Stimulated activated CD4-positive, alpha-beta T cell treated with anti-CD3 and anti-CD28 coated beads, Interleukin-12 subunit alpha, Interleukin-12 subunit beta, amount 100 ng/mL, for 48 hours (primary cell): ENCODE measurements at places on chromosomes 1 and 21.

GRCh38 chr1:156803086-156803851, 13.4 kb downstream of the SH2D2A start:
- DNase-seq: no peak

- no peak for DNase-seq
Measured at GRCh38 chr1:50913954-50914353, 46.1 kb downstream of the FAF1 start.

- DNase-seq: no peak
Measured at GRCh38 chr1:186904361-186904760, 75.6 kb downstream of the PLA2G4A start.

DNA sequence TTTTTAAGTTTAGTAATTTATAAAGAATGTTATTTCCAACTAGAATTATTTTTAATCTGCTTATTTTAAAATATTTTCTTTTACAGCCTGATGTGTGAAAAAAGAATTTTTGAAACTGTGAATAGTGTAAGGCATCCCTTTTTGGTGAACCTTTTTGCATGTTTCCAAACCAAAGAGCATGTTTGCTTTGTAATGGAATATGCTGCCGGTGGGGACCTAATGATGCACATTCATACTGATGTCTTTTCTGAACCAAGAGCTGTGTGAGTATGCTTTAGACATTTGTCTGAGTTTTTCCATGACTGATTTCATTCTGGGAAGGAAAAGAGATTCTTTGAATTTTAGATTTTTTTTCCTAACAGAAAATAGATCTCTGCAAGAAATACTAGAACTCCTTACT, 77.9 kb downstream of the GTF2B start:
- no peak for DNase-seq

DNA sequence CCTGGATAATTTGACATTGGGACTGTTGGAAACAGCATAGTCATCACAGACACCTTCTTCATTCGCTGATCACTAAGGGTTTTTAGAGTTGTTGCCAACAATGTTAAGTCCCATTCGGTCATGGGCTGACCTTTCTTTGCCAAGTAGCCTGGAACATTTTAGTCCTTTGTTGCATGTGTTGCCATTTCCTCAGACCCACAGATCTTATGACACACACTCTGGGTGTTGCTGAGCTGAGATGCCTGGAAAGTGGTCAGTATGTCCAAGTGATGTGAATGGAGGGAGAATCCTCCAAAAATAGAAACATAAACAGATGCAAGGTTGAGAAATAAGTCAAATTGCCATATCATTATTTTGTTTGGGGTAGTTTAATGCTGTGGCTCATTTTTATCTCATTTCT, 61.5 kb upstream of the GJA5 start:
- no peak for DNase-seq

DNA sequence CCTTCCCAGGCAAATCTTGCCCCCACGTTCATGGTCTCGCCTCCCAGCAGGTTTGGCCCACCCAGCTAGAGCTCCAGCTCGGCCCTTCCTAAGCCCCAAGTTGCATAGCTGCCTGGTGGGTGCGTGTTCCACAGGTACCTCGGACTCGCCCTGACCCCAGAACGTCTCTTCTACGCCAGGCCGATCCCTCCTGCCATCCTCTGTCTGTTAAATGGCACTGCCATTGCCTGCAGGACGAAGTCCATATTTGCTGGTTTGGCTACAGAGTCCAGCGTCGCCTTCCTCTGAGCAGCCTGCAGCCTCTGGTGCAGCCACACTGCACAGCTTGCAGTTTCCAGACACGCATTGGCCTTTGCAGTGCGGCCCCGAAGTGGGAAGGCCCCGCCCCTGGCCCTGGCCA, 228.1 kb downstream of the SDCCAG8 start:
- no peak for DNase-seq

DNA sequence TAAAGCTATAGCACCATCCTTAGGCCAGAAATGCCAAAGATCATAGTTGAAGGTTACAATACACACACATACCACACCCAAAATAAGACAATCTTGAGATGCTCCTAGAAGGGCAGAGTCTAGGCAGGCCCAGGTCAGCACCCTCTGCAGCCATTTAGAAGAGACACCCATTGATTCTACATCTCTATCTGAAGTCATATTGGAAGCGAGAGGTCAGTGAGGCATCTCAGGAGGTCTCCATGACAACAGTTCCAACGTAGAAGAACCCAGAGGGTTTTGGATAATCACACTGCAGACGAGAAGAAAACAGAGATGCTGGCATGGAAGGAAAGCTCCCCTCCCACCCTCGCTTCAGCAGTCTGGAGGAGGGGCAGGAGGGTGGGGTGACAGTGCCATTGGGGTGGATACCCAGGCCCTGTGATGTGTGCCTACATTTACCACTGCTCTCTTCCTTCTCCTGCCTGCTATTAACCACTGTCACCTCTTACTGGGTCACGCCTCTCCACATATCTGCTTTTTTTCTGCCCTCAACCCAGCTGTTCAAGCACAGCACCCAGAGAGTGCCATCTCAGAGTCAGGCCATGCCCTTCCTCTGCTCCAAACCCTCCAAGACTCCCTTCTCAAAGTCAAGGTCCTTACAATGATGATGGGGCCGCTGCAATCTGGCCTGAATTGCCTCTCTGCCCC, 6.2 kb downstream of the TMCO4 start:
- no peak for DNase-seq

GRCh38 chr1:111648806-111649205, 29.2 kb downstream of the RAP1A start:
- DNase-seq: no peak

GRCh38 chr1:155253208-155253607, 2.1 kb downstream of the ENTREP3 start:
- DNase-seq: no peak

DNA sequence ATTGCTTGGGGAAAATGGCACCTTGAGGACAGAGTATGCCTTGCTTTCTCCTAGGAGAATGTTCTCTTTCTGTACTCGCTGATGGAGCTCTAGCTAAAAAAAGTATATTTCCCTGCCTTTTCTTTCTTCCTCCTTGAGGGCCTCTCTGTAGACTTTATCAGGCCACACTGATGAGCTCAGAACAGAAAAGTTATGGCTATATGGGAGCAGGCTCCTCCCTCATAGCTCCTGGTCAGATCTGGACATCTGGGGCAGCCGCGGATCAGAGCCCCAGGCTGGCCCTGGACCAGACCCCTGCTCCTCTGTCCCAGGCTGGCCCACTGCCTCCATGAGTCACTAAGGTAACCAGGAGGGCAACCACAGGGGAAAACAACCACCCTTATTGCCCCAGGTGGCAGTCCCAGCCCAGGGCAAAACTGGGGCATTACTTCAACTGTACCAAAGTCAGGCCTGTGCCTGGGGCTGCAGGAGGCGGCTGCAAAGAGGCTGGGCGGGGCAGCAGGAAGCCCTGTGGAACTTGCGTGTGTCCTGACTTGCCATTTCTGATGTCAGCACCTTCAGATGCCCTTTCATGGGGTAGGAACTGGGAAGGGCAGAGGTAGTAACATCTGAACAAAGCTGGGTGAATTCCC, 26.3 kb upstream of the ZNF648 start:
- DNase-seq: no peak

- DNase-seq: no peak
Measured at GRCh38 chr1:228367798-228368791, 38.5 kb downstream of the TRIM11 start.

DNA sequence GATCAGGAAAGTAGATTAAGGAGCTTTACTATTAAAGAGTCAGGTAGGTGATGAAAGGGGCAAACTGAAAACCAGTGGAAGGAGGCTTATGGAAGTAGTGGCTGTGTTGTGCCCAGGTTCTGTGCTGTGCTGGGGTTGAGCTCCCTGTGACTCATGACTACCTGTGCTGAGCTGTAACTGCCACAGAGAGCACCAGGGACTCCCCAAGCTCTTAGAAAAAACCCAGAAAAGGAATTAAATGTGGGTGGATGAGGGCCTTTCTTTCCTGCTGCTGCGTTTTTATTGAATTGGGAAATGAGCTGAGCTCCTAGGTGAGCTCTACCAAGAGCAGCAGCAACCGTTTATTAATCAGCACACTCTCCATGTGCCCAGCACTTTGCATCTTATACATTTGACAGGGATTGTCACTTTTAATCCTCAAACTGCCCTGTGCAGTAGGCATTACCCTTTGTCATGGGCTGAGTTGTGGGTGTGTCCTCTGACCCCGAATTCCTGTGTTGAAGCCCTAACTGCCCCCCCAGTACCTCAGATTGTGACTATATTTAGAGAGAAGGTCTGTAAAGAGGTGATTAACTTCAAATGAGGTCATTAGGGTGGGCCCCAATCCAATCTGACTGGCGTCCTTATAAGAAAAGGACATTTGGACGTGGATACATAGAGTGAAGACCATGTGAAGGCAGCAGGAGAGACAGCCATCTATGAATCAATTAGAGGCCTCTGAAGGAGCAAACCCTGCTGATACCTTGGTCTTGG, 65.4 kb downstream of the AK4 start:
- no peak for DNase-seq

DNA sequence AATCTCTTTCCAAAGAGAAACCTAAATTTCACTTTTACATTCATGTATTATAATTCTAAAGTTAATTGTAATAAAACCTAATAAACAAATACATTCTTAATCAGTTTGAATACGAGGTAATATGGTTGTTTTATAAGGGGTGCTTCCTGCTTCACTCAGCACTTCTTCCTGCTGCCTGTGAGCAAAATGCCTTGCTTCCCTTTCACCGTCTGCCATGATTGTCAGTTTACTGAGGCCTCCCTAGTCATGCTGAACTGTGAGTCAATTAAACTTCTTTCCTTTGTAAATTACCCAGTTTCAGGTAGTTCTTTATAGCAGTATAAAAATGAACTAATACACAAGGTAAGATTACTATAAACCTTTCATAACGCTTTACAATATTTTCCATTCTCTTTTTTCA, 491.1 kb upstream of the LRRC7 start:
- no peak for DNase-seq

DNA sequence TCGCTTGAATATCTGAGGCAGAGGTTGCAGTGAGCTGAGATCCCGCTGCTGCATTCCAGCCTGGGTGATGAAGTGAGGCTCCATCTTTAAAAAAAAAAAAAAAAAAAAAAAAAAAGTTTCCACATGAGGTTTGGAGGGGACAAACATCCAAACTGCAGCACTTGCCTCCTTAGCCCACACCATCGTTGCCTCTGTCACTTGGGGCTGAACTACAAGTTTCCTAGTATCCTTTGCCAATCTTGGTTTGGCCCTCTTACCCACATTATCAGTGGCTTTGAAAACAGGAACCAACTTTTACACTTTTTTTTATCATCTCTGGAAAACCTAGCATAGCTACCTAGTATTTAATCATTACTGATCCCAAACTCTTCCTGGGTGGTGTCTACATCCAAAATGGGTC, 59.2 kb downstream of the CLSTN1 start:
- DNase-seq: no peak

GRCh38 chr1:178543290-178543607, 30.3 kb downstream of the TEX35 start:
- no peak for DNase-seq

GRCh38 chr21:38322311-38322950, 65.6 kb downstream of the KCNJ15 start:
- DNase-seq: no peak

GRCh38 chr1:208951908-208952307, 631.6 kb upstream of the CAMK1G start:
- no peak for DNase-seq

DNA sequence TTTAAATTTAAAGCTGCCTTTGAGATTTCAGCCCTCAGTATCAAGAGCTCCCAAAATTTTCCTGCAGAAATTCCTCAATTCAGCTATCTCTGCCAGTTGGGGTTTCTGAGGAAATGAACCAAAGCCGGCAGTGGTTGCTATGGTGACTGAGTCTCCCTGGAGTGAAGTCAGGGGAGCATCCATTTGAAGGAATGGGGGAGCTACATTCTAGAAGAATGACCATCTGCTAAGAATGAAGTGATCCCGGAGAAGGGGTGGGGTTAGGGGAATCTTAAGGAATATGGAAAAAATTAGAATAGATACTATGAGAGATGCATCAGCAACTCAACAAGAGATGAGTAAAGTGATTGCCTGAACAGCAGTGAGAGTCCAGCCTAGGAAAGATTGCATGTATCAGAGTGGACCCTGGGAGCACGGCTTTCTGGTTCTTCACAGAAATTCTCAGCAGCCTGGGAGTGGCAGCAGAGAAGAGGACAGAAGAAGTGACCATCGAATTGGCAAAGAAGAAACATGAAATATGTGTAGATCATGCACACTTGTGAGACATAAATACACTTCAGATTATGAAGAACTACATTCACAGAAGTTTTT, 94.7 kb downstream of the CHD1L start:
- no peak for DNase-seq

DNA sequence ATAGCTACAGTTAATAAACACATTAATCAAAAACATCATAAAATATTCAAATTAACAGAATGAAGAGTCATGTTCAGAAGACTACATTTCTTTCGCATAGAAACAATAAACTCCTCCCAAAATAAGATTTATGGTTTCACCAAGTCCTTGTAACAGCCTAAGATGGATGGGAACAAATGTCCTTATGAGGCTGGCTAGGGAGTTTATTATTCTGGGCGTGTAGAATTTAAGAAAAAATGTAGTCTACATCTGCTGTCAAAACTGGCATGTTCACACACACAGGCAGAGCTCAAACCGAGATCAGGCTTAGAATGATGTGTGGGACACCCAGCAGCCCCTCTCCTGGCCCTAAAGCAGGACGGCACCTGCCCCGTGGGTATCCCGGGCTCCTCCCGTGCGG, 101.1 kb downstream of the NPHP4 start:
- no peak for DNase-seq

DNA sequence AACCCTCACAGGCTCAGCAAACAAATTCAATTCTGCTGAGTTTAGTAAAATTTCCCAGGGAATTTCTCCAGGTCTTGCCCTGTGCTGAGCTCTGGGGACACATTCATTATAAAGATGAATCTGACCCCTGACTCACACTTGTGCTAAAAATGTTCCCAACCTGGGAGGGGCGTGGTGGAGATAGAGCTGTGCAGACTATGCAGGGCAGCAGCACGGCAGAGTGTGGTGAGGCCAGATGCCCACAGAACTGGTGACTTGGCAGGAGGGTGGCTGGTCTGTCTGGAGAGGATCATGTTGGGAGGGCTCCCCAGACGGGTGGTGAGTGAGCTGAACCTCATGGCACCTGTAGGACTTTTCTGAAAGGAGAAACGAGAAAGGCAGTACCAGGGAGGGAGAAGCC, 31.6 kb downstream of the FAAH start:
- no peak for DNase-seq

- DNase-seq: no peak
Measured at GRCh38 chr1:94271373-94271772, 34.0 kb upstream of the ARHGAP29 start.

- no peak for DNase-seq
Measured at GRCh38 chr1:111669268-111669667, 49.7 kb downstream of the RAP1A start.
